ENCODE measurements at places on chromosomes 3 and 15.

- DNase-seq = no peak
These were observed at the start of gene ALPK3 for GRCh38 chr15:84816694-84817465. Gene ALPK3, plus strand, starts transcription at chr15:84817356. Its CDS starts 97 bp downstream, at chr15:84817453.

DNA sequence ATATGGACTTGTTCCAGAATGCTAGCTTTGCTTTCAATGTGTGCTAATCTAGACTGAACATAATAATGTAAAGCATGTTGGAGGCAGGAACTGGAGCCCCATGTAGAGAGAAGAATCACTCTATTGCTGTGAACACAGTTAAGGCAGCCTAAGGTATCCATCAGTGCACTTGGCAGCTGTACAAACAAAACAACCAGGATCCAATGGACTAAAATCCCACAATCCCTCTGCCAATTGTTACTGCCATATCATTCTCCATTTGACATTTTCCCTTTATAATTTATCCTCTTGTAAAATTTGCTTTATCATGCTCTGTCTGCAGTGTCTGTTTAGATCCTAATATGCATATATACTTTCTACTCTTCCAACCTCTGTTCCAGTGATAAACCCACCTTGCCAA is 756.8 kb upstream of the LMCD1 start:
- DNase-seq = no peak

DNA sequence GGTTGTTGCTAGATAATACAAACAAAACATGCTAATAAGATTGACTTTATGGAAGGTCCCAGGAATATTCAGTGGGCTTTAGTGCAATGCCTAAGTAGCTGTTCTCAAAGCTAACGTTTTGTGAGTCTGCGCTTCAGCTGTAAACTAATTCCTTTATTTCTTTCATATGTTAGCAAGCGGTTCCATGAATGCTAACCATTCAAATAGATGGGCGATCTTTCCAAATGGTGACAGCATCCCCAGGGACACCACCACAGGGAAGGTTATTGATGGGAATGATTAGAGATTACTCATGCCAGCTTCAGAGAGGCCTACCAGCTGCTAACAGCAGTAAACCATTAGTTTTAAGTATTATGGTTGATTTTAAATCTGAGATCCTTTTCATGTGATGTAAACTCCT is 405.7 kb upstream of the MCTP2 start:
- no peak for DNase-seq

DNA sequence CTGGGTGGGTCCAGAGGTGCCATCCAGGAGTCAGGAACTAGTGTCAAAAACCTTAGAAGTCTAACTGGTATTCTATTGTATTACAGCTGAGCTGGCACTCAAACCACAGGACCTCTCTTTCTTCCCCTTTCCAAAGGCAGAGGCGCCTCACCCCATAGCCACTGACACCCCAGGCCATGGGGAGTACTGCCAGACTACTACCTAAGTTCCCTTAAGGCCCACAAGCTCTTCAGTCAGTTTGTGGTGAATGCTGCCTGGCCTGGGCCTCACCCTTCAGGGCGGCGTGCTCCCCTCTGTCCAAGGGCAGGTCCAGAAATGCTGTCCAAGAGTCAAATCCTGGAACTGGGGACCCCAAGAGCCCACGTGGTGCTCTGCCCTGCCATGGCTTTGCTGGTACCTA is 43.0 kb upstream of the FGF7 start:
- DNase-seq = no peak

DNA sequence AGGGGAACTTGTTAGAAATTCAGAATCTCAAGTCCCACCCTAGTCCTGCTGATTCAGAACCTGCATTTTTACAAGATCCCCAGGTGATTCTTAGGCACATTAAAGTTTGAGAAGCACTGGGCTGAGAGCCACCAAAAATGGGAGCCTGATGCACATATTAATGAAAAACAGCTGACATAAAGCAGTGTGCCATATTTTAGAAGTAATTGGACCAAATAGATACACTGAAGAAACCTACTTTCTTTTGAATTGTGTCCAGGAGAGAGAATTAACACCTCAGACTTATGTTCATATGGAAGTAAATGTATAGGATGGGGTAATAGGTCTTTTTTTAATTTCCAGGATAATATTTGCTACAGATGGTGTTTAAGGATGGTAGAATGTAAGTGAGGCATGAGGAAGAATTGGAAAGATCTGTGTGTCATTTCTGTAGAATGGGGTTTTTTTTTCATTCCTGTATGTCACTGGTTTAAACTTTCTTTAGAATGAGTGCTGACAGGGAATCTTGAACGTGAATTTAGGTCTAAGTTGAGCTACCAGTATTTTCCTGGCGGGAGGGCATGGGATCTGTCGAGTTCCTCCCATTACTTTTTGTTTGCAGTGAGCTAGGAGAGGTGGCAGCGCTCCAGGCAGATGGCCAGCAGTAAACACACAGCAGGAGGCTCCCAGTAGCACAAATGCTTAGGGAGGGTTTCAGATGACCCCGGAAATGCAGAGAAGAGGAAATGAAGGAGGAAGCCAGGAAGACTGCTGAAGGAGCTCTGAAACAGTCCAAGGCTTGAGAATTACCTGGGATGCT is 185.6 kb downstream of the PLCL2 start:
- DNase-seq = no peak

GRCh38 chr3:173911446-173911845 is 513.9 kb downstream of the NLGN1 start:
- no peak for DNase-seq

- DNase-seq = no peak
These were observed 57.4 kb downstream of the MRPS25 start for GRCh38 chr3:15007681-15008141.

DNA sequence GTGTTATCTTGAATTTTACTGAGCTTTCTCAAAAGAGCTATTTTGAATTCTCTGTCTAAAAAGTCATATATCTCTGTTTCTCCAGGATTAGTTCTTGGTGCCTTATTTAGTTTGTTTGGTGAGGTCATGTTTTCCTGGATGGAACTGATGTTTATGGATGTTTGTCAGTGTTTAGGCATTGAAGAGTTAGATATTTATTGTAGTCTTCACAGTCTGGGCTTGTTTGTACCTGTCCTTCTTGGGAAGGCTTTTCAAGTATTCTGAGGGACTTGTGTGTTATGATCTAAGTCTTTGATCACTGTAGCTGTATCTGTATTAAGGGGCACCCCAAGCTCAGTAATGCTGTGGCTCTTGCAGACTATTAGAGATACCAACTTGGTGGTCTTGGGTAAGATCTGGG is 10.6 kb upstream of the RAD51 start:
- DNase-seq = no peak

DNA sequence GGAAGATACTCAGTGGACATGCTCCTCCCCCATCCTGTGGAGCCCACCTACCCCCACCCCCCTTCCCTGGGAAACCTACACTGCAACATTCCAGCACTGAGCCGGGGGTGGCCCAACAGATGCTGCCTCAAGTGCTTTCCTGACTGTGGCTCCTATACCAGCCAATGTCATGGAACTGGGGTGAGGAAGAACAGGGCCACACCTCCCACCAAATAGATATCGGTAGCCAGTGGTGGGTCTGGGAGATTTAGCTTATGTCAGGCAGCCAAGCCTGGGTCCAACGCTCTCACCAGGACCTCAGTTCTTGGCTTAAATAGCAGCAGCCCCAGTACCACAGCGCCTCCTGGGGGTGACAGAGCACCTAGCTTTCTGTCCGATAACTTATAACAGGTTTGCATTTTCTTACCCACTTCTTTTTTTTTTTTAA is 30.3 kb downstream of the CDC25A start:
- DNase-seq = no peak

GRCh38 chr3:149042789-149043386 is 43.4 kb downstream of the HLTF start:
- DNase-seq = no peak

GRCh38 chr15:70704731-70705130 is 58.6 kb downstream of the UACA start:
- DNase-seq = no peak

GRCh38 chr3:171250444-171250843 is 209.8 kb downstream of the TNIK start:
- DNase-seq = no peak

GRCh38 chr3:57952208-57952631 is 56.0 kb upstream of the FLNB start:
- no peak for DNase-seq

Measured in activated naive CD4-positive, alpha-beta T cell (primary cell).